ENCODE measurements at places on chromosomes 6 and 20.
A peak's percentile ranks its signal among the peaks of the same experiment; 100 is the strongest.

DNA sequence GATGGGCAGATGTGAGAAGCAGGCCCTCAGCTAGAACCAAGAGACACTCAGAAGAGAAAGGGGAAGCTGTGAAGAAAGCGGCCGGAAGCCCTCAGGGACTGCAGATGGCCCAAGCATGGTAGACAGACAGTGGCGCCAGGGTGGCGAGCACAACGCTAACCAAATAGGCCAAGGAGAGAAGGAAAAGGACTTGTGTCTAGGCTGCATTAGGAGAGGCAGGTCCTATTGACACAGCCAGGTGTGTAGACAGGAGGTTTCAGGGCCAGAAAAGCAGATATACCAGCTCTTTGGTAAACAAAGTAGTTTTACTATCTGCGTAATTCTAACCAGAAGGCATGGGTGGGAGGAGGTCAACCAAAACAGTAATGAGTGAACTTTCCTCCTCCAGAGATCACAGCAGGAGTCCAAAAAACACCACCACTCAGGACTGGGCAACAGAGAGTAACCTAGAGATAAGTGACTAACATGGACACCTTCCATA lies 15.8 kb upstream of the MAP7 start:
- H3K4me3 ChIP-seq = no peak overlapping the region
- DNase-seq = no peak
- peaks cover 9% of the 10 kb centered on the region for H3K36me3 ChIP-seq
- no peak overlapping the region for H3K27ac ChIP-seq
- no peaks in the 10 kb centered on the region for H3K4me1 ChIP-seq

DNA sequence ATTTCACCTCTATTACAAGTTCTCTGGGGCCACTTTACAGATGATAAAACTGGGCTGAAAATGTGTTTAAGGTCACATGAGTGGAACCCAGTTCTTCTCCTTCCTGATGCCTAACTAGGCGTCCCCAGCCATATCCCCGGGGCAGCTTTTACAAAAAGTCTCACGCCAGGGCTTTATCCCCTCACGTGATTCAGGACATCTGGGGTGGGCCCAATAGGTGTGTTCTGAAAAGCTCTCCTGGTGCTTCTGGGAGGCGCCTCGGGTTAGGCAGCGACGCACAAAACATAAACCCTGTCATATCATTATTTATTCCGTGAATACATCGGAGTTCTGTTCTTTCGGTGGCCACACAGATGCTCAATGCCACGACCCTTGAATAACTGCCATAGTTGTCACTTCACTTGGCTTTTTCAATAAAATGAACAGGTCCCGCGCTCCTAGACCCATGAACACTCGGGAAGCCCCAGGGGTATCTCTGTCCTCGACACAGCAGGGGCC lies 32.1 kb downstream of the SF3B5 start:
- H3K27me3 ChIP-seq = no peaks in the 10 kb centered on the region
- H3K4me3 ChIP-seq = peak overlapping the region; percentile 70

- no peaks in the 10 kb centered on the region for H3K27me3 ChIP-seq
- no peak overlapping the region for H3K4me3 ChIP-seq
- H3K27ac ChIP-seq = peak overlapping the region; percentile 8
- no peaks in the 10 kb centered on the region for H3K36me3 ChIP-seq
- no peak for DNase-seq
These were observed 15.2 kb upstream of the SIRT5 start for GRCh38 chr6:13559251-13559650.

- no peak overlapping the region for H3K27ac ChIP-seq
- H3K36me3 ChIP-seq = no peaks in the 10 kb centered on the region
These were observed 431.8 kb upstream of the MAN1A1 start for GRCh38 chr6:119781365-119781764.

- H3K4me3 ChIP-seq = peak overlapping the region; percentile 19
- no peak overlapping the region for H3K27ac ChIP-seq
- DNase-seq = no peak
These were observed 106.3 kb upstream of the RIPOR2 start for GRCh38 chr6:25042036-25042521.

DNA sequence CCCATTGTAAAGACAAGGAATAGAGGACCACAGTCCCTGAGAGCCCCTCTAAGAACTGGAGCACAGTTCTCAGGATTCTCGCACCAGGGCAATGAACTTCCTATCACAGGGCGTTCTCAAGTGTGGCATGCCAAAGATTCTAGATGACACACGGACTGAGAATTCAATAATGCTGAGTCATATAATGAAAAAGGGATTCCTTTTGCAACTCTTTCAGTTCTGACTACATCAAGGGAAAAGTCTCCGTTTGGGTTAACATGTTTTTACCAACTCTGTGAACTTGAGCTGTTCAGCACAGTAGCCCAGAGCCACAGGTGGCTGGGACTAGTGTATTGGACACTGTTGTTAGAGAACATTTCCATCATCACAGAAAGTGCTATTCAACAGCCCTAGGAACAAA lies 3.4 kb downstream of the MED20 start:
- DNase-seq = no peak
- H3K4me1 ChIP-seq = peaks cover 33% of the 10 kb centered on the region
- H3K4me3 ChIP-seq = no peak overlapping the region
- no peaks in the 10 kb centered on the region for H3K27me3 ChIP-seq
- H3K27ac ChIP-seq = no peak overlapping the region

GRCh38 chr6:72969666-72970065 lies 255.6 kb downstream of the KHDC1L start:
- no peaks in the 10 kb centered on the region for H3K36me3 ChIP-seq
- no peaks in the 10 kb centered on the region for H3K4me1 ChIP-seq
- no peak overlapping the region for H3K27ac ChIP-seq
- DNase-seq = no peak
- no peaks in the 10 kb centered on the region for H3K27me3 ChIP-seq
- no peak overlapping the region for H3K4me3 ChIP-seq

DNA sequence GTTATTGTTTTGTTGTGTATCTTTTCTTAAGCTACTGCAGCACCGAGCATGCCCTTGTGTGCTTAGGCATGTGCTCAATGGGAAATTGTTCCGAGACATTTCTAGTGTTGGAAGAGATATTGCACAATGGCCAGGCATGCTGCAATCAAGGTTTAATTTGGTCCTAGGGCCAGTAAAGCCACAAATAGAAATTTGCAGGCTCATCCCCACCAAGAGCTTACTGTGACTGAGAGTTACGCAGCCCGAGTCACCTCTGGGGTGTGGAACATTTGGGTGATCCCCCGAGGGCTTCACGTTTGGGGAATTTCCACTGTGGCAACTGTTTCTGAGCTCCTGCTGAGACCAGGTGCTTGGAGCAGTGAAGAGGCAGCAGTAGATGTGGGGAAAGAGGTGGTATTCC lies 65.8 kb downstream of the ADTRP start:
- no peaks in the 10 kb centered on the region for H3K36me3 ChIP-seq
- H3K4me1 ChIP-seq = peaks cover 25% of the 10 kb centered on the region
- no peaks in the 10 kb centered on the region for H3K27me3 ChIP-seq
- H3K4me3 ChIP-seq = no peak overlapping the region
- DNase-seq = no peak

- no peaks in the 10 kb centered on the region for H3K36me3 ChIP-seq
- no peaks in the 10 kb centered on the region for H3K27me3 ChIP-seq
- no peak overlapping the region for H3K27ac ChIP-seq
- no peaks in the 10 kb centered on the region for H3K4me1 ChIP-seq
- no peak overlapping the region for H3K4me3 ChIP-seq
These were observed 707.0 kb downstream of the QKI start for GRCh38 chr6:164121527-164121926.

- peaks cover 20% of the 10 kb centered on the region for H3K27me3 ChIP-seq
- no peak for DNase-seq
- no peak overlapping the region for H3K27ac ChIP-seq
These were observed 406.3 kb downstream of the PREX1 start for GRCh38 chr20:48421547-48421946.

GRCh38 chr6:38673397-38674165 lies 29.4 kb downstream of the GLO1 start:
- H3K27ac ChIP-seq = no peak overlapping the region
- DNase-seq = no peak
- H3K36me3 ChIP-seq = peaks cover 27% of the 10 kb centered on the region
- no peaks in the 10 kb centered on the region for H3K27me3 ChIP-seq
- no peak overlapping the region for H3K4me3 ChIP-seq
- H3K4me1 ChIP-seq = no peaks in the 10 kb centered on the region

- no peaks in the 10 kb centered on the region for H3K36me3 ChIP-seq
- no peak overlapping the region for H3K27ac ChIP-seq
- H3K4me3 ChIP-seq = no peak overlapping the region
- no peaks in the 10 kb centered on the region for H3K27me3 ChIP-seq
These were observed 49.8 kb downstream of the FRK start for GRCh38 chr6:116010790-116011401.

DNA sequence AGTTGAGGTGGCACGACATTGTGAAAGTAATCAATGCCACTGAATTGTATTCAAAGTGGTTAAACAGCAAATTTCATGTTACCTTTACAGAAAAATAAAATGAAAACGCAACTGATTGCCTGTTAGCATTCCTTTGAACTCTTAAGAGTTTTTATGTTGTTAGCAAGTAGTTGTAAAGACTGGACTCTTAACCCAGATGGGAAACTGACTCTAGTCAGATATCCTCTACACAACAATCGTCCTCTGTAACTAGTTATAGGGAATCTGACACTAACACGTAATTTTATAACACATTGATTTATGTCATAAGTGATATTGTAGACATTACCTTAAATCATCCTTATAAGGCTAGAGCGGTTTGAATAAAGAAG lies 3.0 kb upstream of the FBXO9 start:
- H3K36me3 ChIP-seq = no peaks in the 10 kb centered on the region
- no peak for DNase-seq
- peak overlapping the region; percentile 95 for H3K4me3 ChIP-seq

DNA sequence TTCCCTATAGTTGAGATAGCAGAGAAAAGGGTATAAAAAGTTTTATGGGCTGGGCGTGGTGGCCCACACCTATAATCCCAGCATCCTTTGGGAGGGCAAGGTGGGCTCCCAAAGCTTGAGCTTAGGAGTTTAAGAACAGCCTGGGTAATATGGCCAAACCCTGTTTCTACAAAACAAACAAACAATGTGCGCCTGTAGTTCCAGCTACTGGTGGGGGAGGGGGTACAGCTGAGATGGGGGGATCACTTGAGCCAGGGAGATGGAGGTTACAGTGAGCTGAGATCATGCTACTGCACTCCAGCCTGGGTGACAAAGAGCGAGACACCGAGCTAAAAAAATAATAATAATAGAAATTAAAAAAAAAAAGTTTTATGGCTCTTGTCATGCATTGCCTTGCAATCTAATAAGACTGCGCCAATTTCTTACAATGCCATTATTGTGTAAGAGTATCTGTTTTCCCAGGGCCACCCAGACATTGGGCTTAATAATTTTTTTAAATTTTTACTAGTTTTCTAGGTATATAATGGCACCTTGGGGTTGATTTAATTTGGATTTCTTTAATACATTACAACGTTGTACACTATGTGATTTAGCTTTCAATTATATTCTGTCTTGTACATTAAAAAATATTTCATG lies 3.9 kb downstream of the ACSS2 start:
- H3K4me1 ChIP-seq = peaks cover 34% of the 10 kb centered on the region
- no peak overlapping the region for H3K4me3 ChIP-seq
- no peak overlapping the region for H3K27ac ChIP-seq
- no peak for DNase-seq

GRCh38 chr6:160041608-160042007 lies 72.7 kb downstream of the IGF2R start:
- H3K4me3 ChIP-seq = no peak overlapping the region
- H3K4me1 ChIP-seq = peaks cover 57% of the 10 kb centered on the region
- H3K27me3 ChIP-seq = no peaks in the 10 kb centered on the region
- DNase-seq = no peak

- H3K4me1 ChIP-seq = peaks cover 26% of the 10 kb centered on the region
- DNase-seq = no peak
- H3K27ac ChIP-seq = no peak overlapping the region
- no peaks in the 10 kb centered on the region for H3K27me3 ChIP-seq
- H3K4me3 ChIP-seq = peak overlapping the region; percentile 95
These were observed 1.2 kb downstream of the RPS21 start for GRCh38 chr20:62387933-62388635.
